CD4-positive, alpha-beta T cell treated with Interleukin-15 for 4 hours (primary cell): ENCODE measurements at places on chromosomes 7 and 10.

- DNase-seq = no peak
Observed at GRCh38 chr7:92973293-92973731, 136.9 kb upstream of the CDK6 start.

DNA sequence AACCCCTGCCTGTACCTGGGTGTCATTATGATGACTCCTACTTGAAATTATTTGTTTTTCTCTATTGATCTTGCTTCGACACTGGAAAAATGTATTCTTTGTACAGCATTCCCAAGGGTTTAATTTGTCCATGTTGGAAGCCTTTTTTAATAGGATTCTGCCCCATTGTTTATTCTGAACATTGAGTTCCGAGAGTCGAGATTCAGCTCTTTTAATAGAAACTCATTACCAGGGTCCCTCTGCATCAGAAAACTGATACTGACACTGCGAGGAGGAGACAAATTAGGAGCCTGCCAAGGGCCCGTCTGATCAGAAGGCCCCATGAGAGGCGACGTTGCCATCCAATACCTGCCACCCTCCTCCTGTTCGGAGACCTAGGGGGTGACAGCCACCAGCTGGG, 260.5 kb upstream of the ZMIZ1 start:
- DNase-seq = no peak

- no peak for DNase-seq
Observed at GRCh38 chr7:27651702-27652101, 11.0 kb downstream of the HIBADH start.

- no peak for DNase-seq
Observed at GRCh38 chr10:131833013-131833412, 67.8 kb upstream of the PPP2R2D start.

- no peak for DNase-seq
Observed at GRCh38 chr10:125155101-125155500, 5.3 kb downstream of the CTBP2 start.

DNA sequence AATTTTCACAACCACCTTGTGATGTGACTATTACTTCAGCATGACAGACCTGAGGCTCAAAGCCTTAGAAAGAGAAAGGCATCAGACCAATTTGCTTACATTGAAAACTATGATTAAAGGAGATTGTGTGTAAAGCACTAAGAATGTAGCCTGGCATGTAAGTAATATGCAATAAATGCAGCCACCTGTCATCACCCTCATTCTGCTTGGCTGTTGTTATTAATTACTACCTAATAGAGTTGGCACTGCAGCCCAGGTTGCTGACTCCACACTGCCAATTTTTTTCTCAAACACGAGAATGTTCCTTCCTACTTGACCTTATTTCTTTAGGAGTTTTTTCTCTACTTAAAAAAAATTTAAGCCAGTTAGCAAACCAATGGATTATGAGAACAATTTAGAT, 61.2 kb upstream of the NPVF start:
- DNase-seq = no peak

GRCh38 chr10:30781670-30782121, 152.1 kb upstream of the LYZL2 start:
- DNase-seq = no peak

DNA sequence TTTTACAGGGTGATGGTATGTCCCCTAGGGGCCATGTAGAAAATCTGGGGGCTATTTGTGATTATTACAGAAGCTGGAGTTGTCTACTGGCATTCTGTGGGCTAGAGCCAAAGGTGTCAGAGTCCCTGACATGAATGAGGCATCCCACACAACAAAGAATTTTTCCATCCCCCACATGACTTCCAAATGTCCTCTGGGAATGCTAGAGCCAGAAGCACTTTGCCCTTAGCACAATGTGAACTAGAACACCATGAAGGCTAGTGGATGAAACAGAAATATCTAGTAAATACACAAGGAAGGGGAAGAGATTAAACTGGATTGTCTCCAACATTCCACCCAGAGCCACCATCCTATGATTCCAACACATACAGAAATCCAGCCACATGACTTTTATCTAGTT, 46.9 kb downstream of the FAM13C start:
- DNase-seq = no peak

DNA sequence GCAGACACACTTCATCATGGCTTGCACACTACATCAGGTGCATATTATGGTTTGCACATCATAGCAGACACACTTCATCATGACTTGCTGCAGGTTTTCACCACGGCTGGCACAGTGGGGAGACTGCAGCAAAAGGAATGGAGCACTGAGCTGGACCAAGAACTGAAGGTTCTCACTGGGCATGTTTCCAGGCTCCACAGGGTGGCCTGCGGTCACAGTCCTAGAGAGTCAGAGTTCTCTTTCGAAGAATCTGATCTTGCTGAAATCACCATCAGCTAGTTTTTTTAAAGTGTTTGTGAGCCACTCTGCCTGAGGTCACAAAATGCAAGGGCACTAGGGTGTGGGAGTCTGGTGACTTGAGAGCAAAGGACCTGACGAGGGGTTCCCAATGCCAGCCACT, 140.4 kb upstream of the NPY start:
- no peak for DNase-seq

- DNase-seq = no peak
Observed at GRCh38 chr7:3760651-3761050, 459.6 kb downstream of the SDK1 start.

DNA sequence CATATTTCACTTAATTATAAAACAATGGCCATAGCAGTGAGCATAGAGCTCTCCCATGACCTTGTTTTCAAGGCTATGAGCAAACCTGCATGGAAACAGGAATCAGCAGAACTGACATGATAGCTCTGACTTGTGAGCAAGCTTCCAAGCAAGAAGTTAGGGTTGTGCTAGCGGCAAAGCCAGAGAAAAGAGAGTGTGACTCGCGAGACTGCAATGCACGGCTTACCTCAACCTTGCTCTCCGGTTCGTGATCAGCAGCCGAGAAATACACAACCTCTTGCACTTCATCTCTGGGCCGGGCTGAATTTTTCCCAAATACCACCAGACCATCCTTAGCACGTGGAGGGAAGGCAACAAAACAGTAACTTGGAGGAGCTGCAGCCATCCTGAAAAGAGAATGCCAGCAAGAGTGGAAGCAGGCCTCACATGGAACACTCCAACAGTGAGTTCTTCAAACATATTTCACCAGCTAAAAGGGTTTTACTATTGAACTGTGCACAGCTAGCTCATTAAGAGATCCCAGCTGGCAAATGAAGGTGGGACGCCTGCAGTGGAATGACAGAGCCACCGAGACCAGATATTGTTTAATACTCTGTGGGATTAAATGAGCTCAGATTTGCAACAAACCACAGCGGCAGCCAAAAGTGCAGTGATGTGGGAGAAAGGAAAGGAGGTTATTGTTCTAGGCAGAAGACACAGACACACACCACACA, 20.8 kb downstream of the SCRN1 start:
- DNase-seq = no peak
